Renal cortical epithelial cell (primary cell): ENCODE measurements at places on chromosomes 1 and 21.

DNA sequence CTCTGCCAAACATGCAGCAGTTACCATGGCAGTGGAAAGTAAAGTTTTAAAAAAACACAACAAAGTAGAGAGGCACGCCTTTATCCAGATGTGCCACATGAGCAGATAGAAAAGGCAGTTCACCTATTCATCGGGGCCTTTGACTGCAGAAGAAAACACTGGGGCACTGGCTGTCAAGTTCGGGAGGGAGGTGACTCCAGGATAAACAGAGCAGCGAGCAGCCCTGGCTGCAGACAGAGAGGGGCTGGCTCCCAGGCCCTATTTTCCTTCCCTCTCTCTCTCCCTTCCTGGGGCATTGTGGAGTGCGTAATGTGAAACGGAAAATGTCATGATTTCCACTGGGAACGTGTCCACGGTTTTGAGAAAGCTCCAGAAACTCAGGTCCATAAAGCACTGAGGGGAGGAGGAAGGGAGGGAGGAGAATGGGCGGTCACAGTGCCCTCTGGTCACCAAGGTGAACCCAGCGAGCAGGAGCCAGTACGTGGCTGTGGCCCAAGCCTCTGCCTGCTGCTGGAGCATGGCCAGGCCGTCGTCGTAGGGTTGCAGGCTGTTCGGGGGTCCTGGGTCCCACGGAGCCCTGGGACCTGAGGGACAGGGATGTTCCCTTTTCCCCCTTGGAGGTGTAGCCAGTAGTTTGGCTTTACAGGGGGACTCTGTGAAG, 114.7 kb upstream of the IRF2BP2 start:
- DNase-seq, result no peak

DNA sequence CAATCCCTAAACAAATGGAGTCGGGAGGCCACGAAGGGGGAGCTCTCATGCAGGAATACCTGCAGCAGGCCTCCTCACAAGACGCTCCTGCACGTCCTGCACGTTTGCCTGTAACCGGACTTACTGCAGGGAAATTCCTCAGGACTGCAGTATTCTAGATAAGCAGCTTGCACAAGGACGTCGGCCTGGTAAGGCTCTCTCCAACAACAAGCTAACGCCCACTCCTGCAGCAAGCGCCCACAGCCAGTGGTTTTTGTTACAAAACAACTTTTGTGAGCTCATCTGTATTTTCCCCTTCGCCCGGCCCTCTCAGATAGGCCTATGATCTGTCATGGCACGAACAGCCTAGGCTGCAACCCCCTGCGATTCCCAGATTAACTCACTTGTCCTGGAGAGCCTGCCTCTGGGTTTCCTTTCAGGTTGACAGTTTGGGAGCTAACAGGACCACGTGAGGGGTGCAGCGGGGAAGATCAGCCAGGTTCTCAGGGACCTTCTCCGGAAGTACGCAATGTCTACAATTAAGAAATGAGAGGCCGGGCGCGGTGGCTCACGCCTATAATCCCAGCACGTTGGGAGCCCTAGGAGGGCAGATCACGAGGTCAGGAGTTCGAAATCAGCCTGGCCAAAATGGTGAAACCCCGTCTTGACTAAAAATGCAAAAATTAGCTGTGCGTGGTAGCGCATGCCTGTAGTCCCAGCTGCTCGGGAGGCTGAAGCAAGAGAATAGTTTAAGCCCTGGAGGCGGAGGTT, 921 bp upstream of the MIB2 start:
- peak; percentile 77 for DNase-seq

- DNase-seq, result no peak
These were observed 35.3 kb downstream of the DDR2 start for GRCh38 chr1:162667381-162668080.

DNA sequence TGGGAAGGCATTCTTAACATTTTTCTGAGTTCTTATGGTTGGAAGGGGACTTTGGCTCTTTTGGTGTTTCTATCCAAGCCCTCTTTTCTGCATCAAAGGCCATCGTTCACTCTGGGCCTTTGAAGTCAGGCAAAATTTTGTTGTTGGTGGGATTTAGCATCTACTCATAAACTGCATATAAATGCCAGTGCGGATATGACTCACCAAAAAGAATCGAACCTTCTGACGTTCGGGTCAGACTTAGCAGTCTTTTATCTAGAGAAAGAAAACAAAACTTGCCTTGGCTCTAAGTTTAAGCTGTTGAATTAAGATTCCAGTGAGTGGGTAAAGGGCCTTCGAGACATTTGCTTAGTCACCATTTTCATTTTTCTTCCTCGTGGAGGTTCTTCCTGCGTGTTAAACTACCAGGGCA, 51.4 kb downstream of the EVA1C start:
- DNase-seq, result peak; percentile 63

DNA sequence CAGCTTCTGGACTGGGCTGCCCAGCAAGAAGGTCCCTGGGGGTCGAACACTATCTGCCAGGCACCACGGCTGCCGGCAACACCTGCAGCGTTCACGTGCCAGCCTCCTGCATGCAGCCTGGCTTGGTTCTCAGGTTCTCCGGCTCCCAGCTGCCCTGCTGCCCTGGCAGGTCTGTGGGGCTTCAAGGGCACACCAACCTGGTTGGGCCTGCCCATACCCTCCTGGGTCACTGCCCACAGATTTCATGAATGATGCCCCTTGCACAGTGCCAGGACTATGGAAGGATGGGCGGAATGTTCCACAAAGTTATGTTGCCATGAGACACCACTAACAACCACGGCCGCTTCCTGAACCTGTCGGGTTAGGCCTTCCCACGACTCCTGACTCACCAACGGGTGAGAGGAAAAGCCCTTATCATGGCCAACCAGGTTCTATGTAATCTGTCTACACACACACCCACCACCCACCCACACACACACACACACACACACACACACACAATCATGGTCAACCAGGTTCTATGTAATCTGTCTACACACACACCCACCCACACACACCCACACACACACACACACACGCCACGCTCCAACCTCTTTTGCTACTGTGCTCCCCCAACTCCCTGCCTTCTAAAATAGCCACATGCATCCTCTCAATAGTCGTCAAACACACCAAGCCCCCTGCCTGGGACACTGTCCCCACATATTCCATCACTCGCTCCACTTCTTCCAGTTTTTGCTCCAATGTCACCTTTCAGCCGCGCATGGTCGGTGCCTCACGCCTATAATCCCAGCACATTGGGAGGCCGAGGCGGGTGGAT, 32.2 kb downstream of the HSPG2 start:
- peak; percentile 92 for DNase-seq

- DNase-seq, result no peak
These were observed 1.2 kb upstream of the SLC25A34 start for GRCh38 chr1:15734901-15735300.

GRCh38 chr1:201559679-201560162, 20.8 kb downstream of the NAV1 start:
- peak; percentile 57 for DNase-seq
